NK-92 treated with Interleukin-12 subunit alpha and Interleukin-12 subunit beta, amount 100 ng/mL, for 24 hours (cell line): ENCODE measurements at places on chromosomes 3 and 15.

- DNase-seq: no peak
Measured at GRCh38 chr3:123655400-123655799, 70.5 kb upstream of the HACD2 start.

DNA sequence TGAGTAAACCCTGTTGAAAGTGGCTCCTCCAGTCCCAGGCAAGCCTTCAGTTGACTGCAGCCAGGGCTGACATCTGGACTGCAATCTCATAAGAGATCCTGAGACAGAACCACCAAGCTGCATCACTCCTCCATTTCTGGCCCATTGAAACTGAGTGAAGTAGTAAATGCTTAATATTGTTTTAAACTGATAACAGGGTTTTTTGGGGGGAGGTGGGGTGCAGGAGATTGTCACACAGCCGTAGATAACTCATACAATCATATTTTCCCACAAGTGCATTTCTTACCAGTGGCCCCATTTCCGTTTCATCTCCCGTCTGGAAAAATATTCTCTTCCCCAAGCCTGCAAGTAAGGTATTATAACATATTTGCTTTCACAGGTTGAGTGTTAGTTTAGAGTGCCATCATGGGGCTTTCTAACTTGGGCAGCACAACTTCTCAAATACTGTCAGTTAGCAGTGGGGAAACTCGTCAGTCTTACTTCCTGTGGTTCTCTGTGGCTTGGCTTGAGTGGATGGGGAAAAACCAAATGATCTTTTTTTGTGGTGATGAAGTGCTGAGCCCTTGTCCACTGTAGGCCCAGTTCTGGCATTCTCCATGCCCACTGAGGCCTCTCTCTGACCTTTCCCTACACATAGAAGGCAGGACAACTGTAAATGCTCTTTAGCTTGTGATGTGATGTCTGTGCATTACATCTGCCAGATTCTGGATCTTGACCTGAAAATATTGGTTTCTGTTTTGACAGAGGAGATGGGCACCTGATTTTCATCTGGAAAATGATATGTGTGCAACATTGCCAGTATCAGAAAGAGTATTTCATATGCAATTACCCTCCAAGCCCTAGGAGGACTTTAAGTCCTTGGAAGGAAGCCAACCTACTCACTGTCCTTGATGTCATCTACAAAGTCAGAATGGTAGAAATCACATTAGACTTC is 90.1 kb upstream of the BHLHE40 start:
- DNase-seq: peak; percentile 22

DNA sequence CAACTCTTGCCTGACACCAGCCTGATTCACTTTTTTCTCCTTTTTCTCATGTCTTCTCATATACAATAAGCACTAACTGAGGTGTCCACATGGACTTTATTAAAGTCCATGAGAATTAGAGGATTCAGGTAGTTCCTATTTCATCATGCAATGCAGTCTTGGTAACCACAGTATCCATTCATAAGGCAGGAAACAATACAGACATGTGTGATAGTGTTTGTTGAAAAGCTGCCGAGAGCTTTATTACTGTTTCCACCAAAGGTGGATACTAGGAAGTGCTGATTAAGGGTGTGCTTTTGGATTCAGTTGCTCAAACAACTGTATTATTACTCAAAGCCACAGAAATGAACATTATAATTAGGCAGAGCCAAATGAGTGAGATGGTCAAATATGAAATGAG is 5.3 kb downstream of the CASR start:
- no peak for DNase-seq

DNA sequence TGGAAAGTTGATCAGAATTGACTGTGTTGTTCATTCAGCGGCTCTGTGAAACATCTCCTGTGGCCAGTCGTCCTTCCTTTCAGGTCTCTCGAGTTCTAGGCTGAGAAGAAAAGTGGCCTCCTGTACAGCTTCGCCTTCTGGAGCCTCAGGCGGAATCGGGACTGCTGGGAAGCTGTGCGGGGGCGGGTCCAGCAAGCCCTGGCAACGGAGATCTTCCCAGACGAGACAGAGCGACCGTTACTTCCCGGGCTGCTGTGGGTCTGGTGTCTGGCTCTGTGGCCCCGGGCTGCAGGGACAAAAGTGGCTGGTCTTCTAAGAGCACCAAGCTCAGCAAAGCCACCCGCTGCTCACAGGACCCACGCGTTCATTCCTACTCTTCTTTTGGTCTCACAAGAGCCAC is 88.6 kb upstream of the CACNA2D3 start:
- no peak for DNase-seq

DNA sequence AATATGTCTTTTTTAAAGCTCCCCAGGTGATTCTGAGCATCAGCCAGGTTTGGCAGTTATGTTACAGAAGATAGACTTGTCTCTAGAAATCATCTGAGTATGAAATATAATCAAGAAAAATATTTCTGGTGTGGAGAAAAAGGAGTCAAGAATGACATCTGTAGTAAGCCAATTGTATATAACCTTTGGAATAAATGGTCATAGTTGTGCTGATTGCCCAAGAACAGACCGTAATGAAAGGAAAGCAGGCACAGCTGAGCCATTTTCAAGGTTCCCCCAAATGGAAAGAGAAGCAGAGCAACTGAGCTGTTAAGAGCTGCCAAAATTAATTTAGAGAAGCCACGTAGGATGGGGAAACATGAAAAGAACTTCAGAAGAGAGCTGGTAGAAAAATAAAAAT is 26.6 kb downstream of the GOLM2 start:
- no peak for DNase-seq

GRCh38 chr3:42613462-42613861 is 13.0 kb downstream of the NKTR start:
- no peak for DNase-seq

GRCh38 chr3:38120693-38121450 is 16.1 kb downstream of the ACAA1 start:
- DNase-seq: no peak

- DNase-seq: no peak
Measured at GRCh38 chr3:187101184-187102072, 37.9 kb downstream of the RPL39L start.

DNA sequence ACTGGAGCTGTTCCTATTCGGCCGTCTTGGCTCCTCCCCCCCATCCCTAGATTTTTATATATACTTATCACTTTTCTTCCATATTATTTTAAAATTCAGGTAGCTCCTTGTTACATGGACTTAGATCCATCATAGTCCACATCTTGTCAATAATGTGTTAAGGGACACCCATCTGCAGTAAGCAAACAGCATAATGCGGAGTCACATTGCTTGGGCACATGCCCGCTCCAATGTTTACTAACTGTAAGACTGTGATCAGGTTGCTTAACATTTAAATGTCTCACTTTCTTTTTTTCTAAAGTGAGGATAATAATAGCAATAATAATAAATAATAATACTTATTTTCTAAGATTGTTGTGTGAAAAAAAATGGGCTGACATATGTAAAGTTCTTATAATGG is 303.2 kb upstream of the SOX14 start:
- DNase-seq: no peak
